WTC11 (cell line): ENCODE measurements at places on chromosomes 12 and 14.

GRCh38 chr14:70045310-70045709 is 143.4 kb downstream of the SLC8A3 start:
- H3K36me3 ChIP-seq, result no peaks in the 10 kb centered on the region
- no peak for DNase-seq

DNA sequence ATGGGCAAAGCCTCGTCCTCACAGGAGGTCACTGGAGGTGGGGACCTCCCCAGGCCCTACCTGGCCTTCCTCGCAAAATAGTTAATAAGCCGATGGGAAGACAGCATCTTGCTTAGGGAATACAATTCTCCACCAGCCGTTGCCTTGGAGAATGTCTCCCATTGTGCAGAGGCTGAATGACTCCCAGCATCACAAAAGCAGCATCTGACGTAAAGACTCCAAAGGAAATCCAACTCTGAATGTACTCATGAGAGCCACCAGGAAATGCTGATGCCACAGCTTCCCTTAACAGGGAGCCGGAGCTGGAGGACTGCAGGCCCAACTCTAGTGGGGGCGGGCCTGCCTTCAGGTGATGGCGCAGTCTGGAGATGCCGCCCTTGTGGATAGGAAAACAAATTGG is 15.5 kb downstream of the CCDC63 start:
- no peak for DNase-seq
- peaks cover 35% of the 10 kb centered on the region for H3K4me1 ChIP-seq
- H3K4me3 ChIP-seq, result no peak overlapping the region
- H3K27ac ChIP-seq, result no peak overlapping the region

DNA sequence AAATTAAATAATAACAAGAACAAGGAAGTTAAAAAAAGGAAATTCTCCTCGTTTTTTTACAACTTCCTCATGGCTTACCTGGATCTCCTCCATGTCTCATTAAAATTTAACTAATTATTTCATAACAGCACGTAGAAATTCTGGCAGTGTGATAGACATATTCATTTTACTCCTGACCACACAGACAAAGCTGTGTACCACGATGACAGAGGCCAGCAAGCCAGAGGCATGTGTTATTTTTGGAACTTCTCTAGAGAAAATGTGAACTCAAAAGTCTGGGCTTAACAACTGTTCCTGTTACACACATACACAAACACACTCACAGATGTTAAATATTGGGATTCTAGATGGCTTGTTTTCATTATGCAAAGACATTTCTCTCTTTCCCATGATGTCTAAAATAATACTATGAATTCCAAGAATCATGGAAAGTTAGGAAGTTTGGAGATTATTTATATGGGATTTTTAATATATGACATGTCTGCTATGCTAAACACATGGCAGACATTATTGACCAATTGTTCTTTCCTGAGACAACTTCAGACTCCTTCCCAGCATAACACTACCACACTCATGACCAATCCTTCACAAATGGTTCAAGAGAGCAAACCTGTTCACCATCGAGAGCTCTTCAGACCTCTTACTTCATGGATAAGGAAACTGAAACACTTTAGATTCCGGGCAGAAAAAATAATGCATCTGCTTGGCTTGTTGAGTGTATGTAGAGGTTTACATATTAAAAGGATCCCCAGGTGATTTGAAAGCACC is 158.7 kb downstream of the DACT1 start:
- H3K4me3 ChIP-seq, result no peak overlapping the region
- H3K27me3 ChIP-seq, result no peaks in the 10 kb centered on the region; the same call in 1 of the 2 replicates
- no peak for DNase-seq
- no peak overlapping the region for H3K27ac ChIP-seq

DNA sequence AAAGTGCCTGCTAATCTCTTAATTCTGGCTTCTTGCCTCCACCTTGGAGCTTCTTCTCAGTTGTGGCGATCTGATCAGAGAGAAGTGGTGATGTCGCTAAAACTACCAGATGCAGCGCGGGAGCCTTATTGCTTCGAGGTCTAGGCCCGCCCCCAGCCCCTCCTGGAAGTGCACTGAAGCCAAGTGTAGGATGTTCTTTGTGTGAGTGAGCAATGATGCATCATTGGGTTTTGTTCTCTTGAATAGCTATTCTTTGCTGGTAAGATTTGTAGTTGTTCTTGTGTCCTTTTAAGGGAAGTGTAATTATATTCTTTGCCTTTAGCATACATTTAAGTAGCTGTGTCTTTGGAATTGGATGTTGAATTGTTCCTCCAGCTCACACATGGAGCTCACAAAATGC is 35.8 kb downstream of the MTHFD1 start:
- H3K27ac ChIP-seq, result peak overlapping the region; percentile 27
- DNase-seq, result no peak
- H3K36me3 ChIP-seq, result peaks cover 86% of the 10 kb centered on the region
- H3K4me3 ChIP-seq, result no peak overlapping the region

DNA sequence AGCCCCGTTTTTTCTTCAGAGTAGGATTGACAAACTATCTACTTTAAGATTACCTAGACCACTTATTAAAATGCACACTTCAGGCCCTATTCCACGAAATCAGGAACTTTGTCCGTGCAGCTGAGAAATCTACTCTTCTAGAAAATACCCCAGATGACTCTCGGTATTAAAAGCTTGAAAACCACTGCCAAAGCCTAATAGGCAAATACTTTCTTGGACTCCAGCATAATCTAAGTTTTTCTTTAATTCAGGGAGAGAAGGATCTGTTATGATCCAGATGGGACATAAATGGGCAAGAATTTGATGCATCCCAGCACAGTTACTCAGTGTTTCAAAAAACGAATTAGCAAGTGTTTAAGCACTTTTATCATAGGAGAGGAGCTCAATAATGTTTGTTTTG is 94.5 kb downstream of the TMX1 start:
- no peaks in the 10 kb centered on the region for H3K36me3 ChIP-seq
- H3K4me3 ChIP-seq, result no peak overlapping the region
- no peak overlapping the region for H3K27ac ChIP-seq

- no peak overlapping the region for H3K27ac ChIP-seq
- DNase-seq, result no peak
- H3K4me3 ChIP-seq, result no peak overlapping the region
- H3K36me3 ChIP-seq, result no peaks in the 10 kb centered on the region
- peaks cover 8% of the 10 kb centered on the region for H3K4me1 ChIP-seq
These were observed 156.0 kb downstream of the SAMD4A start for GRCh38 chr14:54722791-54723432.

DNA sequence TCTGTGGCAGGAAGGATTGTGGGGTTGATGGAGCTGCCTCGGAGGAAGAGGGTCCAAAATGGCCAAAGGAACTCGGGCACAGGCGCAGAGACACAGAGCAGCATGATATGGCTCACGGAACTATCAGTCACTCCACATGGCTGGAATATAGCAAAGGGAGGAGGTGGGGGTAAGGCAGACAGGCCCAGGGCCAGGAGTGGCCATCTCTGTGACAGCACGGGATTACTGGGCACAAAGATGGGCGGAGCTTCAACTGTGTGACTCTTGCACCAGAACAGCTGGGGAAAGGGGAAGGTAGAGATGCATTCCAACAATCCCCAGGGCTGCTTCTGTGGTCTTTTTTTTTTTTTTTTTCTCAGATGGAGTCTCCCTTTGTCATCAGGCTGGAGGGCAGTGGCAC is 24.8 kb upstream of the EML1 start:
- no peak for DNase-seq
- H3K4me3 ChIP-seq, result no peak overlapping the region
- peaks cover 23% of the 10 kb centered on the region for H3K4me1 ChIP-seq
- no peaks in the 10 kb centered on the region; the same call in 1 of the 2 replicates for H3K27me3 ChIP-seq

DNA sequence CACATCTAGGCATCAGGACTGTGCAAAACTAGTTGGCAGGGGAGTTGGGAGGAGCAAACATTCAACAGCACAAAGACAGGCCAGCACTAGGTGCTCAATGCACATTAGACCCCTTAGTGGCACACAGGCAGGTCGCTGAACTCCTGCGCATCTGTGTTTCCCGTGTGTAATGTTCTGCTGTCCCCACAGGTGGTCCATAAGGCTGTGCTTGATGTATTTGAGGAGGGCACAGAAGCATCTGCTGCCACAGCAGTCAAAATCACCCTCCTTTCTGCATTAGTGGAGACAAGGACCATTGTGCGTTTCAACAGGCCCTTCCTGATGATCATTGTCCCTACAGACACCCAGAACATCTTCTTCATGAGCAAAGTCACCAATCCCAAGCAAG is 11.2 kb downstream of the SERPINA3 start:
- no peak for DNase-seq
- peaks cover 12% of the 10 kb centered on the region for H3K36me3 ChIP-seq
- no peaks in the 10 kb centered on the region; the same call in 1 of the 2 replicates for H3K27me3 ChIP-seq
- H3K4me3 ChIP-seq, result no peak overlapping the region

DNA sequence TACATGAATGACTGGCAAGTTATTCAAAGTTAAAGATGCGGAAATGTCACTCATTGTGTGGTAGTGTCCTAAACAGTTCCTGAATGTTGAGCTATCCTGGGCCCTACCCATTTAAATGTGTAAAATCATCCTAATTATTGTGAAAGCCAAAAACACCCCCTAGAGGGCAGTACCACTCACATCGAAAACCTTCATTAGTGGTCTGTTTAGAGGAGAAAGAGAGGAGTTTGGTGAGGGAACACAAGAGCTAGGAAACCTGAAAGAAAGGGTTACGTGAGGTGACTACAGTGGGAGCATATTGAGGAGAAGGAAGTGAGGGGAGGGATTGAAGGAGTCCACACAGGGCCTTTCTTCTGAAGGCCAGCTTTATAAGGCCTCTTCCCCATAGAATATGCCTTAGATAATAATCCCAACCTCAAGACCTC is 2.5 kb upstream of the TEP1 start:
- H3K4me3 ChIP-seq, result no peak overlapping the region
- no peaks in the 10 kb centered on the region; the same call in 1 of the 2 replicates for H3K27me3 ChIP-seq
- H3K4me1 ChIP-seq, result peaks cover 18% of the 10 kb centered on the region
- no peak for DNase-seq
- H3K27ac ChIP-seq, result no peak overlapping the region

GRCh38 chr12:26704684-26705460 is 128.1 kb downstream of the ITPR2 start:
- no peak overlapping the region for H3K4me3 ChIP-seq
- H3K36me3 ChIP-seq, result peaks cover 7% of the 10 kb centered on the region
- DNase-seq, result no peak
- no peaks in the 10 kb centered on the region for H3K27me3 ChIP-seq
- no peak overlapping the region for H3K27ac ChIP-seq

DNA sequence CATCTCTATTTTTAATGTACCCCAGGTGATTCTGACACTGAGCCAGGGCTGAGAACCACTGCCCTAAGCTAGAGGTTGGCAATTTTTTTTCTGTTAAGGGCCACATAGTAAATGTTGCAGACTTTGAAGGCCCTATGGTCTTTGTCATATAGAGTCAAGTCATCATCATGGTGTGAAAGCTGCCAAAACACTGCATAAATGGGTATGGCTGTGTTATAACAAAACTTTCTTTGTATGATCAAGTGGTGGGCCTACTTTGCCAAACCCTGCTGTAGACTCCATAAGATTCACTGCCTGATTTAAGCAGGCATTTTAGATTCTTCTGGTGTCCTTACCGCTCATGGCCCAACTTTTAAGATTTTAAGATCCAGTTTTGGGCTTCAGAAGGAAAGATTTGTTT is 76.8 kb downstream of the CLMN start:
- no peak for DNase-seq
- H3K27me3 ChIP-seq, result no peaks in the 10 kb centered on the region
- H3K4me3 ChIP-seq, result no peak overlapping the region
- no peaks in the 10 kb centered on the region for H3K36me3 ChIP-seq
- peaks cover 24% of the 10 kb centered on the region for H3K4me1 ChIP-seq
